Gastroesophageal sphincter (tissue), 4 donors: ENCODE measurements at places on chromosomes 2 and 18.
A peak's percentile ranks its signal among the peaks of the same experiment; 100 is the strongest.

DNA sequence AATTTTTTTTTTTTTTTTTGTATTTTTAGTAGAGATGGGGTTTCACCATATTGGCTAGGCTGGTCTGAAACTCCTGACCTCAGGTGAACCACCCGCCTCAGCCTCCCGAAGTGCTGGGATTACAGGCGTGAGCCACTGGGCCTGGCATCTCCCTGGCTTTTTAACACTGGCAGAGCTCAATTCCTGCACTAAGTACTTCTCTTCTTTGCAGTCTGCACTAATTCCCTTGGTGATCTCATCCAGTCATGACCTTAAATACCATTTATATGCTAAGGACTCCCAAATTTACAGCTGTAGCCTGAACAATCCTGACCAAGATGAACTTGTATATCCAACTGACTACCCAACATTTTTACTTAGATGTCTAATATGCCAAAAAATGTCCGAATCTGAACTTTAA is 10.2 kb downstream of the PREPL start:
- ATAC-seq = no peak

- peak; percentile 69 for ATAC-seq
These were observed 132.9 kb upstream of the HDAC4 start for GRCh38 chr2:239533569-239534316.

DNA sequence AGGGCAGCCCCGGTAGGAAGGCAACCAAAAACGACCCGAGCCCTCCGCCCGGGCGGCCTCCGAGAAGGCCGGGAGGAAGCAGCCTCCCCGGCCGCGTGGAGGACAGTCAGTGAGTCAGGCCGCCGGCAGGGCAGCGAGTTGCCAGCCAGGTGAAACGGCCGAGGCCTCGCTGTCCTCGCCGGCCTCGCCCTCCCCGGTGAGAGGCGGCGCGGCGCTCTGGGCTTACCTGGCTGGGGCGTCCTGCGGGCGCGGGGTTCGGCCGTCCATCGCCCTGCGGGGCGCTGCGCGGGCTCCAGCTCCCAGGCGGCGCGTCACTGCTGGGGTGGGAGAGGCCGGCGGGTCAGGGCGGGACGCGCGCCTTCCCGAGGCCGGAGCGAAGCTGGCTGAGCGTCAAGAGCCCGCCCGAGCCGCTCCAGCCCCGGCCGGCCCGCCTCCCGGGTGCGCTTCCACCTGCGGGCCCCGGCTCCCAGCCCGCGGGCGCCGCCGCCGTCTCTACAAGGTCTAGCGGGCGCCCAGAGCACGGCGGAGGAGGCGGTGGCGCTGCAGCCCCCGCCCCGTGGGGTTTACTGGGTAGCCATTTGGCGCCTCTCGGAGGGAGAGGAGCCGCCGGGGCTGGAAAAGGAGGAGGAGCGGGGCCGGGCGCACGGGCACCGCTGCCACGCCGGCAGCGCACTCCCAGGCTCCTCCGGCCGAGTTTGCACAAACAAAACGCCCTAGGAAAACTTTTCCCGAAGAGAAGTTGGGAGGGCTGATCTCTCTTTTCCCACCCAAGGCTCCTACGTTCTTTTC is 499 bp downstream of the COBLL1 start:
- ATAC-seq = peak; percentile 89

GRCh38 chr2:70641263-70641784 is 87.7 kb upstream of the TGFA start:
- ATAC-seq = no peak

GRCh38 chr2:62320657-62321357 is 124.9 kb downstream of the B3GNT2 start:
- ATAC-seq = no peak

DNA sequence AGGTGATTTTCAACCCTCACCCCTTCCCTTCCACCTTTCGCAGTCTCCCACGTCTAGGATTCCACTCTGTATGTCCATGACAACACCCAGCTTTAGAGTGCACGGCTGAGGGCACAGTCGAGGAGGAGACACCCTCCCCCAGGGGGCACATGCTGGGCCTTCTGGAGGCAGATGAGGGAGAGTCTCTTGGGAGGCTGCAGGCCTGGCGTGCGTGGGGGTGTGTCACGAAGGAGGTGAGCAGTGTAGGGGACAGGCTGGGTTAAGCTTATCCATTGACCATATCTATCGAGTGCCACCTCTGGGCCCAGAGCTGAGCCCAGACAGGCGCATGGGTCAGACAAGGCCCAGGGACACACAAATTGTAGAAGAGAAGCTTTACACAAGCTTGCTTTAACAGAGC is 18.8 kb downstream of the PROC start:
- ATAC-seq = no peak

- ATAC-seq = no peak
These were observed 5.3 kb upstream of the DLX1 start for GRCh38 chr2:172079838-172080640.
